ENCODE measurements at places on chromosomes 1 and 21.

DNA sequence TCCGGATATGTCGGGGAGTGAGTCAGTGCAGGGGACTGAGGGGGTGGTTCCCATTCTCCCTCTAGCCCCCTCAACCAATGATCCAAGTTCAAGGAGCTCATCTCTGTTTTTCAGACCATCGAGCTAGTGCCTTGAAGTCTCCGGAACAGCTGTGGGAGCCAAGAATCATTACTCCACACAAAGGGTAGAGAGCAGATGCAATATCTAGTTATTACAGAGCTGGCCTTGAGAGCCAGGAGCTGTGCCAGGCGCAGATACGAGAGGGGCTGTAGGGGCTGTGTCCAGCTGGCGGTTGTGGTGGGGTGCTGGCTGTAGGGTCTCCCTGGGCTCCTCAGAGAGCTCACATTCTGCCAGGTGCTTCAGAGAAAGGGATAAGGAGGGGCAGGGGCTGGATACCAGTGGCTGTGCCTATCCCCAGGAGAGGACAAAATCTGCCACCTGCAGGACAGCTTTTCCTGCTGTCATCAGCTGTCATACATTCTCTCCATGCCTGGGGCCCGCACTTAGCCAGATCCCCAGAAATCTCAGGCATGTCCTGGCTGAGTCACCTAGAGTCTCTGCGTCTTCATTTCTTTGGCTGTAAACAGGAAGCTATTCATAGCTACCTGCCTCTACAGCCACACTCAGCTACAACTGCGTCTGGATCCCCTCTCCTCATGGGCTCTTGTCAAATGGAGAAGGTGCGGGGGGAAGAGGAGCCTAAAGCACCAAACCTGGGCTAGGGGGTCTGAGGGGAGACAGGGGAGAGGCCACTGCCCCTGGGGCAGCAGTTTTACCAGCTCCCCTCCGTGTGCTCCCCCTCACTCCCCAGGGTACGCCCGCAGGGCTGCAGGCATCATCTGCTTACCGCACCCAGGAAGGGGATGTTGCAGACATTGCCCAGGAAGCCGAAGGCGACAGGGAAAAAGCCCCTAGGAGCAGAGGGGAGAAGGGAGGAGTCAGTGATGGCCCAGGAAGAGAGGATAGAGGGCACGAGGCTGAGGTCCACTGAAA lies 2.4 kb upstream of the KISS1 start:
- no peak for DNase-seq

- no peak for DNase-seq
Measured at GRCh38 chr1:116389686-116390085, 16.6 kb downstream of the ATP1A1 start.

- no peak for DNase-seq
Measured at GRCh38 chr1:96790599-96790998, 69.0 kb downstream of the PTBP2 start.

DNA sequence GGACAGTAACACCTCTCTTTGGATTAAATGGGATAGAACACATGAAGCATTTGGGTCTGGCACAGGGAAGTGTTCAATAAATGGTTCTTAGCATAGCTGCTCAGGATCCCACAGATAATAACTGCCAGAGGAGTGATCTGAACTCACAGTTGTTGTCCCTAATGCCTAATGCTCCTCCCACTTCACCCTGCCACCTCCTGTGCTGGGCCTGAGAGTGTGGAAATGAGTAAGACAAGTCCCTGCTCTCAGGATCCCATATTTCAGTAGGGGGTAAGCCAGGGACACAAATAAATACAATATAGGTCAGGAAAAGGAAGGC lies 19.9 kb upstream of the FOXO6 start:
- no peak for DNase-seq

- DNase-seq, result no peak
Measured at GRCh38 chr1:180567654-180568053, 8.9 kb downstream of the OVAAL start.

DNA sequence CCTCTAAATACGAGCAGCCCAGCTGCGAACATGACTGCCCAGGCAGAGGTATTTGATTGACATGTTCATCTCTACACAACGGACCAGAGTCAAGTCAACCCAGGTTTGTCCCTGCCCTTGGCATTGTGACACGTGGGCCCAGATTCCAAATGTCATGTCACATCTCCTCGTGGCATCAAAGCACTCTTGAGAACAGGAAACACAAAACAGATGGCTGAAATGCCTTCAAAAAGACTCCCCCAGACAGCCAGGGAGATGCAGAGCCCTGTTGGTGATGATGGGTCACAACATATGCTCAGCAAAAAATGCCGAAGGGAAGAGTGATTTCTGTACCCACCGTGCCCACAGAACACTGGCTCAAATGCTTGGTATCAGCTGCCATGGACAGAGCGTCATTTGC lies 337.8 kb upstream of the DAB1 start:
- no peak for DNase-seq

GRCh38 chr1:112141923-112142322 lies 152.5 kb upstream of the KCND3 start:
- DNase-seq, result no peak

- DNase-seq, result no peak
Measured at GRCh38 chr1:30693822-30694221, 29.6 kb downstream of the MATN1 start.

GRCh38 chr1:32953495-32953894 lies 11.1 kb downstream of the RNF19B start:
- no peak for DNase-seq
